CD4-positive, alpha-beta T cell treated with Interleukin-2 at 100 ng/mL for 4 hours (primary cell): ENCODE measurements at places on chromosomes 6 and 20.

DNA sequence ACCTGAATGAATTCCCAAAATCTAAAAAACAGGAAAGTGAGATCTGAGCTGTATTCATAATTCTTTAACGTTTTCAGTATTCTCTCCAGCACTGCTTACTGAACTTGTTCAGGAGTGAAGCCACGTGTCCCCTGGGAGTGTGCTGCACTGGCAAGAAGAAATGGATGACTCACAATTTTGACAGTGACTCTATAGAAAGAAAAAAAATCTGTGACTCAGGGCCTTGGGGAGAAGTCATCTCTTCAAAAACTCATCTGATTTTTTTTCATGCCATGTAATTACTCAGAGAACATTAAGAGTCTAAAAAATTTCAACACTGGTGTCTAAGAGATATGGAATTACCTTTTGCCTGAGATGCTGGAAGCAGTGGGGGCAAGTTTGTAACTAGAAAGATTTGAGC lies 39.7 kb downstream of the ANKEF1 start:
- DNase-seq = no peak

DNA sequence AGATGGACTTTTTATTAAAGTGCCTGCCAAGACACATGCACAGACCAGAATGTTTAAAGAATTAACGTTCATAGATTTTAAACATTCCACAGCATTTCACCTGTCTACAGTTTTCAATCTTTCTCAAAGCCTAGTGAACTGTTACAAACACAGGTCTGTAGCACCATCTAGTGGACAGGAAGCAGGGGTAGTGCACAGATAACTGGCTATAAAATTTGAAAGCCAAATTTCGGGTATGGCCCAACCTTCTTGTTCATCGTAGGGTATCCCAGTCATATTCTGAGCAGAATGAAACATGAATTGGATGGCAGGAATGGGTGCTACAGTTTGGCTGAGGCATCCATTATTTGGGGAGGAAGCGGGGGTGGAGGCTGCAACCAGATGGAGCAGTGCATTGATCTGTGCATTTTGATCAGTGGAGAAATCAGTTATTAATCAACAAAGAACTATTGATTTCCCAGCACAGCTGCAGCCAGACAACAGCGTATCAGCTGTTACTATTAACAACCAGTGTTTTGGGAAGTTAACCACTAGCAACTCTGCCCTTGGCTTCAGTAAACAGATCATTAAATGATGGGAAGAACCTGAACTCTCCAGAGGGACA lies 56.1 kb upstream of the B3GAT2 start:
- DNase-seq = peak; percentile 38

DNA sequence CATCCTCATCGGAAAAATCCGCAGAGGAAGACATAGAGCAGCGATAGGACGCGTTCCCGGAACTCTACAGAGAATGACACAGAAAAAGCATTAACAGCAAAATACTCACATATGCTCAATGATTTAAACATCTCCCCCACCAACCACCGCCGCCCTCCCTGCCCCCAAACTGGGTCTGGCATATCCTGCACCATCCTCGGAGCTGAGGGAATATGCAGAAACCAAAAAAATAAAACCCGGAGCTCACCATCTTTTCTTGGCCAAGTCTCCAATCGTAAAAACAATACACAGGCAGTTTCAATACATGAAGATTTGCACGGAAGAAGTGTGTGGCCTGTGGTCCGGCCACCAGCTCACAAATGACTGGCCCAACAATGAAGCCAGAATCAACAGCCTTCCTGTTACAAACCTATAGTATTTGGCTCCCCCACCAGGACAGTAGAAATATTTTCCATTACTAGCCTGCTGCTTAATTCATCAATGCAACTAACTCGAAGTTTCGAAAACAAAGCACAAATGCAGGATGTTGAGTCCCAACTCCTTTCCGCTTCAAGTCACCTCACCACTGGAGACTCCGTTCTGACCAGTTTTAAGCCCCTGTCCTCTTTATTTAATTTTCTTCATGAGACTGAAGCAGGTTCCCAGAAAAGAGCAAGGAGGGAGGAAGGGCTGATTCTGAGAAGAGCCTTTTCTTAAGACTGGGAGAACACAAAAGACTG lies 103.2 kb upstream of the BEND6 start:
- DNase-seq = peak; percentile 40

- no peak for DNase-seq
Observed at GRCh38 chr6:154614641-154615040, 104.2 kb upstream of the CNKSR3 start.
